Stimulated activated CD4-positive, alpha-beta T cell treated with anti-CD3 and anti-CD28 coated beads, Interleukin-4, amount 100 ng/mL, for 48 hours (primary cell): ENCODE measurements at places on chromosomes 3 and 15.

GRCh38 chr3:197169028-197169427, 129.4 kb downstream of the DLG1 start:
- DNase-seq: no peak

- no peak for DNase-seq
Measured at GRCh38 chr3:179438841-179439240, 12.4 kb downstream of the GNB4 start.

- no peak for DNase-seq
Measured at GRCh38 chr3:195811756-195812155, at the start of gene MUC4. TSS of gene MUC4 (minus strand) at chr3:195811929. CDS start at chr3:195811817, 112 bp downstream.

GRCh38 chr3:37221407-37221806, 47.0 kb upstream of the LRRFIP2 start:
- DNase-seq: no peak

GRCh38 chr3:116663161-116664110, 46.1 kb upstream of the TUSC7 start:
- DNase-seq: no peak

DNA sequence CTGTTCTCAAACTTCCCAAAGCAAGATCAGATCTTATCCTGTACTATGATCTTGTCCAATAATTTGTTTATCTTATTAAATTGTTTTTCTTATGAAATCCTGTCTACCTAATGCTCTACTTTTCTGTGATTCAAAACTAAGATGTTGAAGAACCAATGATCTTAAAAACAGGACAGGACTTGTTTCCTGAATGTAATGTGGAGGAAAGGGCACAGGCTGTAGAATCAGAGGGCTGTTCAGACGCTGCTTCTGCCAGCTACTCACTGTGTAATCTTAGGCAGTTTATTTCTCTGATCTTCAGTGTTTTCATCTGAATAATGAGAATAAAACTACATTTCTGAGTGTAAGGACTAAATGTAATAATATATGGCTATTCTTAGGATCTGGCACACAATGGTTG, 20.1 kb upstream of the DMXL2 start:
- DNase-seq: no peak

DNA sequence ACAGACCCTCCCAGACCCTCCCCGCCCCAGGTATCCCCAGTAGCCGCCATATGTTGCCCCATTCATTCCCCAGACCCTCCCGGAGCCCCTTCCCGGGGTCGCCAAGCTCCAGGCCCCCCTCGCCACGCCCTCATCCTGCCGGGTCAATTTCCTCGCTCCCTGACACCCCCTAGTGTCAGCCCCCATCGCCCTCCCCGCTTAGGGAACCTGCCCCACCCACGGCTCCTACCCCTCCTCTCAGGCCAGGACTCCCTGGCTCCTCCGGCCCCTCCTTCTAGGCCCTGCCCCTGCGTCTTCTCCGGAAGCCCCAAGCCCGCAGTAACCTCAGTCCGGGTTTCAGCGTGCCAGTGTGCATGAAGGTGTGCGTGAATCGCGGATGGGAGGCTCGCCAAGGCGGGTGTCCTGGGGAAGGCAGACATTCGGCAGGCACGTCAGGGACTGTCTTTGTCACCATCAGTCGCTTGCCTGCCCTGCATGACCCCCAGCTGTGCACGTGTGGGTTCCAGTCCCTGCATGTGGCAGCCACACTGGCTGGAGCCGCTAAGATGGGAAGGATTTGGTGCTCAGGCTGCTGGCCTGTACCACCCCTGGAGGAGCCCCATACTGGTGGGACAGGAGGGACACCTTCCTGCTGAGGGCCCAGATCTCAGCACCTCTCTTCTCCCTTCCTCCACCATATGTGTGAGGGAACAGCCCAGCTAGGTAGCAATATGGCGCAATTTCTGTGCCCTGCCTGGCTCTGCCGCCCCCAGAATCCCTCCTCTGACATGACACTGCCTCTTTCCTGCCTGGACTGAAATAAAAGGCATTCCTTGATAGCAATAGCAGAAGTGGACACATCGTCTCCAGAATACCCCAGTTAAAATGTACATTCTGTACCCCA, 693 bp downstream of the DISP2 start:
- no peak for DNase-seq

DNA sequence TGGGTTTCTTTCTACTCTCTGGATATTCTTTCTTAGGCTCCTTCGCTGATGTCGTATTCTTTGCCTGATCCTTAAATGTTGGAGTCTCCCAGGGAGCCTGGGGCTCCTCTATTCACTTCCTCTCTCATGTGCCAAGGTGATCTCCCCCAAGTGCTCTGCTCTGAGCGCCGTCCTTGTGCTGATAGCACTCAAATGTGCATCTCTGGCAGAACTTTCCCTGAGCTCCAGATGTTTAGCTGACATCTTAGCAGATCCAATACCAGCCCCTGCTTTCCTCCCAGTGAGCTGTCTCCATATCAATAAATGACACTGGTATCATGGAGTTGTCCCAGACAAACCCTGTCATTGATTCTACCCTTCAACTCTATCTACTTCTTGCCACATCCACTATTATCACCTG, 62.4 kb downstream of the NTRK3 start:
- DNase-seq: no peak

- DNase-seq: no peak
Measured at GRCh38 chr15:63908991-63909390, 75.2 kb upstream of the HERC1 start.

GRCh38 chr15:39413558-39413957, 167.3 kb upstream of the THBS1 start:
- no peak for DNase-seq

DNA sequence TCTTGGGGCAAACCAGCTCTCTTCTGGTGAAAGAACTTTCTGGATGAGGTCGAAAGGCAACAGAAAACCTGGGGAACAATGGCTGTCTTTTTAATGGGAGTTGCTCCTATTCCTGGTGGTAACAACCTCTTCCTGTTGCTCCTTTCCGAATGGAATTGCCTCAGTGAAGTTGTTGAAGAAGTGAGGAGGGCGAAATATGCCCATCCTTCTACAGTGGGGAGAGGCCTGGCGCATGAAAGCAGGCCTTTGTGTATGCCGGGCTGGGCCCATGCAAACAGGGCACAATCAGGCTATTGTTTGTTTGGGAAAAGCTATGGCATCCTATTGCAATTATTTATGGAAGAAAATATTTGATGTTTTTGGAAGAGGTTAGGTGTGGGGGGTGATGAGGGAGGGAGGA, 166.9 kb downstream of the IGF1R start:
- DNase-seq: no peak

GRCh38 chr3:48851407-48851806, 3.7 kb upstream of the PRKAR2A start:
- DNase-seq: no peak

DNA sequence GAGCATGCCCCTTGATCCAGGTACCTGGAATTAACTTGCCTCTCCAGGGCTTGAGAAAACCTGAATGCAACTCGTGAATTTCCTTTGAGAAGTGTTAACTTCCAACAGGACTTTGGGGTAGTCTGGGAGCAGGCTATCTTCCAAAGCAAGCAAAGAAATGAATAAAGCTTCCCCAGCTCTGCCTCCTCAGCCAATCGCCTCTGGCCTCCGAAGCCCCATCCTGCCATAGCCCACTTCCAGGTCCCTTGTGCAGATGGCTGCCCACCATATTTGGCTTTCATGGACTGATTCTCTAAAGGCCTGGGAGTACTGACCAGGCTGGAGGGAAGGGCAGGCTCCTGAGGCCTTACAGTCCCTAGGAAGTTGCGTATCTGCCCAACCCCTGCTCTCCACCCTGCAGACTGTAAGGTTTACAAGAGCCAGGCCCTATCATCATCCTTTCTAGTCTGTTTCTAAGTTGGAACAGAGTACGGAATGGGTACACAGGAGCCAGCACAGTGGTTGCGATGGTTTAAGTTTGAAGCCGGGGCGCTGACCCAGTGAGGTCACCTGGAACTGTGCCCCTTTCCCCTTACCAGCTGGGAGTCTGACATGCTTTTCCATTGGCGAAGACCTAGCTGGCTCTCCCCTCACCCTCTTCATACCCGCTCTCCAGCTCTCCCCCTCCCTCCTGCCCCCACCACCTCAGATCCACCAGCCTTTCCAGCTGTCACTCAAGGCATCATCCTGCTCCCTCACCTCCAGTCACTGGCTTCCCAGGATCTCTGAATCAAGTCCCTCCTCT, 1.1 kb upstream of the PML start:
- no peak for DNase-seq
